Spinal cord (tissue), 10 donors: ENCODE measurements at places on chromosomes 7 and 10. TPM values are rescaled to one million over a fixed set of nuclear protein-coding genes. Genes with fewer than 3 reads are reported as not detected.

The MYH16 gene
- not detected for total RNA-seq

The HOXA7 gene
- total RNA-seq = 9.6 TPM

The LRRC18 gene
- 1.2 TPM for total RNA-seq

The HEPACAM2 gene
- total RNA-seq = 0.11 TPM
